ENCODE measurements at places on chromosomes 3 and 15.

GRCh38 chr15:101167753-101168462, 83.9 kb downstream of the CHSY1 start:
- no peak for DNase-seq

DNA sequence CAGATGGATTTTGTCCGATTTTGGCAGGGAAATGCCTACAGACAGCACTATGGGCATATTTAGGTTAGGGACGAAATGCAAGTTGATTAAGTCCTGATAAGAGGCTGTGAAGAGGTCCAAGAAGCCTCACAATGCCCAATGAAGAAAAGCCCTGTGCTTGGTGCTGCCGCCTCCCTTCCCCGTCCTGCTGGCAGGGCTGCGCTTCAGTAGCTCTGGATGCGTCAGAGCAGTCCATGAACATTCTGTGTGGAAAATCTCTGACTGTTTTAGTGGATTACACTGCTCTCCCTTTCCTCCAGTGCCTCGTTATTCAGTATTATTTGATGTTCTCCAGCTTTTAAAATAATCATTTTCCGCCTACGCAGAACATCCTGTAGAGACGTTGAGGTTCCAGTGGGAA, 39.6 kb downstream of the MLH1 start:
- DNase-seq: no peak

- DNase-seq: no peak
Measured at GRCh38 chr3:59515966-59516365, 466.1 kb upstream of the CFAP20DC start.

- no peak for DNase-seq
Measured at GRCh38 chr15:56944485-56944884, 26.0 kb downstream of the TCF12 start.

DNA sequence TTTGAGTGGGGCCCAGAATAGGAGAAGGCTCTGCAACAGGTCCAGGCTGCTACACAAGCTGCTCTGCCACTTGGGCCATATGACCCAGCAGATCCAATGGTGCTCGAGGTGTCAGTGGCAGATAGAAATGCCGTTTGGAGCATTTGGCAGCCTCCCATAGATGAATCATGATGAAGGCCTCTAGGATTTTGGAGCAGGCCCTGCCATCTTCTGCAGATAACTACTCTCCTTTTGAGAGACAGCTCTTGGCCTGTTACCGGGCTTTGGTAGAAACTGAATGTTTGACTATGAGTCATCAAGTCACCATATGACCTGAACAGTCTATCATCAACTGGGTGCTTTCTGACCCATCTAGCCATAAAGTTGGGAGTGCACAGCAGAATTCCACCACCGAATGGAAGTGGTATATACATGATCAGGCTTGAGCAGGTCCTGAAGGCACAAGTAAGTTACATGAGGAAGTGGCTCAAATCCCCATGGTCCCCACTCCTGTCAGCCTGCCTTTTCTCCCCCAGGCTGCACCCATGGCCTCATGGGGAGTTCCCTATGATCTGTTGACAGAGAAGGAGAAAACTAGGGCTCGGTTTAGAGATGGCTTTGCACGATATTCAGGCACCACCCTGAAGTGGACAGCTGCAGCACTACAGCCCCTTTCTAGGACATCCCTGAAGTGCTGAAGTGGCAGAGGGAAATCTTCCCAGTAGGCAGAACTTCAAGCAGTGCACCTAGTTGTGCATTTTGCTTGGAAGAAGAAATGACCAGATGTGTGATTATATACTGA, 971.4 kb downstream of the MCTP2 start:
- no peak for DNase-seq

- no peak for DNase-seq
Measured at GRCh38 chr15:31228011-31228484, 98.6 kb upstream of the KLF13 start.

GRCh38 chr3:172635588-172635987, 75.3 kb downstream of the NCEH1 start:
- peak; percentile 36 for DNase-seq

DNA sequence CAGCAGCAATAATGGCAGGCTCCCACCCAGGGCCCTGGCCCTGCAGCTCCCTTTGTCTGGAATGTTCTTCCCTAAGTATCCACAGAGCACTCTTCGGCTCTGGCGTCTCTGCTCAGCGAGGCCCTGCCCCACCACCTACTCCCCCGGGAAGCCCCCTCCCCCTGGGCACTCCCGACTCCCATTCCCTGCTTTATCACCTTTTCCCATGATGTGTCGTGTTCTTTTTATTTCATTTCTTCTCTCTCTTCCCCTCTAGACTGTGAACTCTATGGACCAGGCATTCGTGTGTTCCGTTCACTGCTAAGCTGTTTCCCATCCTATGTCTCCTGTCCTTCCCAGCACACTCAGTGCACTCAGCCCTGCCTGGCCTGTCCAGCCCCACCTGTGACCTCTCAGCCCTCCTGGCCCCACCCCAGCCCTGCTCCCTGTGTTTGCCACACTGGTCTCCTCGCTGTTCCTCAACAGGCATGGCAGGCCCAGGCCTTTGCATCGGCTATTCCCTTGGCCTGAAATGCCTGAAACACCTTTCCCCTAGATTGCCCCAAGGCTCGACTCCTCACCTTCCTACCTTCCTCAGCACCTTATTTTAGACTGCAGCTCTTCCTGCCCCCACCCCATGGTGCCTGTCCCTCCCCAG, 107.4 kb downstream of the TPRA1 start:
- DNase-seq: no peak

GRCh38 chr15:64163659-64164362, 989 bp upstream of the PPIB start:
- no peak for DNase-seq

GRCh38 chr3:175716446-175716845, 857.3 kb downstream of the NAALADL2 start:
- no peak for DNase-seq

DNA sequence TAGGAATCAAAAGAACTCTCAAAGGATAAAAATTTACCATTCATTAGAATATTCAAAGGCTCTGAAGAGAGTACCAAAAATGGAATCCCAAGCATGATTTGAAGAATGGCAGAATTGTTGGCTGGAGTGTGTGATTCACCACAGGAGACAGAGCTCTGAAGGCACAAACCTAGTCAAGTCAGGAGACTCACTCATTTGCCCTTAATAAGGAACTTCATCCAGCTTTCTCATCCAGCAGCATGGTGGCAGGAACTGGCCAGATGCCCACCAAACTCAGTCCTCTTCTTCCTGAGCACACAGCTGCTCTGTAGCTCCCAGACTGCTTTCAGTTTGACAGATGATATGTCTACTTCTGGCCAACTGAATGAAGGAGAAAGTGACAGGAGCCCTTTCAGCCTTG, 16.5 kb upstream of the HEG1 start:
- DNase-seq: no peak

GRCh38 chr3:117243657-117244056, 534.1 kb downstream of the TUSC7 start:
- no peak for DNase-seq

GRCh38 chr3:190076601-190077394, 43.9 kb downstream of the P3H2 start:
- no peak for DNase-seq

DNA sequence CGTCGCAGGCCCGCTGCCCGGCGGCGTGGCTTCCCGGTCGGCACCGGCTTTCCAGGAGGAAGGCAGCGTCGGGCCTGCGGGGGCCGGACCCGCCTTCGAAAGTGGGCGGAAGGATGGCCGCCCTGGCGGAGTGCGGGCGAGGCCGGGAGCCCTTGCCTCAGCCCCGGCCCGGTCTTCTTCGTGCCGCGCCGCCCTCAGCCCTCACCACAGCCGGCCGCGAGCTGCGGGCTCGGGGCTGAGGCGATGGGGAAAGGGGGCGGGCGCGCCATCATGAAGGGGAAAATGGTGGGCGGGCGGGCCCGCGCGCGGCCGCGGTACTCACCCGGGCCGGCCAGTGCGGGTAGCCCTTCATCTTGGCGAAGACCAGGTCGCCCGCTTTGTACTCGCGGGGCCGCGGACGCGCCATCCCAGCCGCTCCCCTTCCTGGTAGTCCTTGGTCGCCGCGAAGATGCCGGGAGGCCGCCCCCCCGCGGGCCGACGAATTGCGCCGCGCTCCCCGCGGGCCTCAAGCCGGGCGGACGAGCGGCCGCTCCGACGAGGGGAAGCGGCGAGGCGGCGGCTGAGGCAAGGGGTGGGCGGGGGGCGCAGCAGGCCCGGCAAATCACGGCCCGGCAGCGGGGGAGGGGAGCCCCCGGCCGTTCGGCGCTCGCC, 489 bp downstream of the HDGFL3 start:
- DNase-seq: peak; percentile 34

GRCh38 chr15:41825572-41826535, 2.0 kb upstream of the JMJD7 start:
- no peak for DNase-seq

GRCh38 chr15:51879555-51879954, 50.1 kb downstream of the TMOD3 start:
- DNase-seq: no peak

DNA sequence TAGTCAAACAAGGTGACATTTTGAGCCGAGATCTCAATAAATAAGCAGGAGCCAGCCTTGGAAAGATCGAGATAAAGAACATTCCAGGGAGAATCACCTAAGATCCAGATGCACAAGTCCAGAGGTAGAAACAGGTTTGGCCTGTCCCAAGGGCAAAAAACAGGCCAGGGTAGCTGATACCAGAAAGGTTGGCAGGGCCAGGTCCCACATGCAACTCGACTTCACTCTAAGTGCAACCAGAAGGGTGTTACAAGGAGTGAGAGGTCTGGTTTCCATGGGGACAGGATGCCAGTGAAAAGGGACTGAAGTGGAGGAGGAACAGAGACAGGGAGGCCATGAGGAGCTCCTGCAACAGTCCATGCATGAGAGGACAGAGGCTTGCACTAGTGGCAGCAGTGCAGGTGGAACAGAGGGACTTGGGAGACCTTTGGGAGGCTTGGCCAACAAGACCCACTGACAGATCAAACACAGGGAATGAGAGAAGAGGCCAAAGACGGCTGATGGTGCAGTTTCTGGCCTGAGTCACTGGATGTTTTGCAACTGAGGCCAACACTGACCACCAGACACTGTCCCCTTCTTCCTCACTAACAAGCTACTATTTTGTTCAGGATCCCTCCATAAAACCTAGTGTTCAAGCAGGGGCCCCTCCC, 5.2 kb downstream of the TPRA1 start:
- no peak for DNase-seq

DNA sequence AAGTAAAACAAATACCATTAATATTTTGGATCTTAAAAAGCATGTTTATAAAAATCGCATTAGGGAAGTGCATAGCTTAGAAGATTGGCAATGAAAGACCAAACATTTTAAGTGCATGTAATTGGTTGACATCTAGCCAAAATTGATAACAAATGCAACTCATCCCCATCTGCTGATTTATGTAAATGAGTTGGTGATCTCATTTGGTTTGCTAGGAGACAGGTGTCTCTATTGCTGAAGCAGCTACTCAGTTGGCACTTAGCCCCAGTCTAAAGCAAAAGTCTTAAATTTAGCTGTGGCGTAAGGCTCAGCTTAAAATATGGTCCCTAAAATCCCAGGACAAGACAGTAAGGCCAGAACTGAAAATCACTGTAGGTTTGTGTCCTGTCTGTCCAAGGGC, 113.5 kb upstream of the CHL1 start:
- DNase-seq: no peak

DNA sequence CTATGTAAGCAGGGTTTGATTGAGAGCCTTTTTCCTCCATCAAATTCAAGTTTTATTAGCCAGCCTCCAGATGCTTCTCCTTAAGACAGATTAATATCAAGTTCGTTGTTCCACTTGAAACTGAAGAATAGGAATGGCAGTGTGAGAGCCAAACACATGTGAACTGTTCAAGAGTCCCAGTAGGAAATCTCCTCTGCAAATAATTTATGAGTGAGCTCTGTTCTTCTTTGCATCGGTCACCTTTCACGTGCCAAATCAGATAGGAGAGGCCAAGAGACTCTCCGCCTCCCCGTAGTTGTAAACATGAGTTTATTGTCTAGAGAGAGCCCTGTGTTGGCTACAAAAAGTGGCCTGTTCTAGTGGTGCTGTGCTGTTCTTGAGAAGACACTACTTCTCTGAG, 372.1 kb upstream of the NR2F2 start:
- no peak for DNase-seq

GRCh38 chr15:43390723-43391122, 19.8 kb downstream of the TUBGCP4 start:
- DNase-seq: no peak

GRCh38 chr15:93467337-93467736, 378.3 kb upstream of the RGMA start:
- no peak for DNase-seq

DNA sequence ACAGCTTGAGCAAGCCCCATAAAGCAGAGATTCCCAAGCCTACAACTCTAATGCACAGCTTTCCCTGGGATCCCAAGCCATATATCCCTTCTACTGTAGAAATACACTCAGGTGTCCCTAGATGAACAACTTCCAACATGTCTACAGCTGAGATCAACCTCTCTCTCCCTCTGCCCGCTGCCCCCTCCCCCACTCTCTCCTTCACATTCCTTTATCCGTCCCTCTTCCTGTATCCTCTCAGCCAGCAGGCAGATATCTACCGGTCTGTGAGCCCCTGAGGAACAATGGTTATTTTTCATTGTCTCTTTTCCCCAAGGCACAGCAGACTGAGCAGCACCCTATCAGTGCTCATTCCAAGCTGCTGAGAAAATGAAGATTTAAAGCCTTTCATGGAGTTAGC, 138.6 kb downstream of the SUCLG2 start:
- DNase-seq: no peak

DNA sequence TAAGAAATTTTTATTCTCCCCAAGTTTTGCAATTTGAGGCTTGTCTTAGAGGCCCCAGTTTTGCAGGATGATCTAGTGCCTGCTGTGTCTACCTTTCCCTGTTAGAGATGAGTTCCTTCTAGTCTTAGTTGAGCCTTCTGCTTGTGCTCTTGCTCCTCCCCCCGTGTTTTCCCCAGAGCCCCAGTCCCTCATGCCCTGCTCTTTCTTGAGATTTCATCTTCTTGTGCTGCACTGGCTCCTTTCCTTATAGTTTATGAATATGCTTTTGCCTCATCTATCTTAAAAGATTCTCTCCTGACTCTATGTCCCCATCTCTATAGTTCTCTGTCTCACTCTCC, 4.7 kb downstream of the GAP43 start:
- no peak for DNase-seq

GRCh38 chr3:157101486-157101885, 58.5 kb downstream of the CCNL1 start:
- no peak for DNase-seq

DNA sequence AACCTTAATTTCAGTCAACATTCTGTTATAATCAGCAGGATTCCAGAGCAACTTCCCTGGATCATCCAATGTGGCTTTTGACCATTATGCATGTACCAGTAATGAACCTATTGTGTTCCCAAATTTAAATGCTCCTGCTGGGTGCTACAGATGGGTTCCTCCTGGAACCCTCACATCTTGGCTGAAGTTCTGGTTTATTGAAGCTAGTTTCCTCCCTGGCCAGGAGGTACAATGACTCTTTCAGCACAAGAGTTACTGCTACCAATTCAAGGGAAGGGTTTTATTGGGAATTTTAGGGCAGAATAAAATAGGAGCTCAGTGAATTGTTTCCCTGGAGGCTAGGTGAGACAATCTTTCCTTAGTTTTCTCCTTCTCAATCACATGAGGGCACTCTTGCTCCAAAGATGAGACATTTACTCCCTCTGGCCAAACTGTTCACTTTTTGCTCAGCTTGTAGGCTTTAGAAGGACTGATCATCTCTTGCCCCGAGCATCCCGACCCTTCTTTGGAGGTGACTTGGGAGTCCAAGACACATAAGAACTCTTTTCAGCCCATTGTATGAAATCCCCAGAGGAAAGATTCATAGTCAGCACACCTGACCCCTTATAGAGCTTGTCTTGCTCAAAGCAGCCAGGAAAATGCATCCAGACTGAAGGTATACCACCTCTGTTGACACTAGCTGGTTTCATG, 8.8 kb upstream of the NPHP3 start:
- no peak for DNase-seq

- DNase-seq: no peak
Measured at GRCh38 chr3:160792540-160792939, 36.5 kb downstream of the PPM1L start.

All from immature natural killer cell (primary cell).